Pericardium fibroblast (primary cell): ENCODE measurements at places on chromosomes 3 and 15. TPM values are rescaled to one million over a fixed set of nuclear protein-coding genes. Genes with fewer than 3 reads are reported as not detected.

GOLGA6L7 gene
- total RNA-seq, result not detected in 2 replicates

ROPN1 gene
- total RNA-seq, result not detected in 2 replicates

ALDH1L1 gene
- 4.9 and 12.6 TPM in 2 replicates for total RNA-seq

ACAA1 gene
- total RNA-seq, result 33.1 and 42.8 TPM in 2 replicates

RAP2B gene
- total RNA-seq, result 10.7 and 22.1 TPM in 2 replicates

TMEM158 gene
- 27.5 and 39.8 TPM in 2 replicates for total RNA-seq

DNAJB8 gene
- not detected in 2 replicates for total RNA-seq

HTR3E gene
- not detected in 2 replicates for total RNA-seq

SI gene
- total RNA-seq, result not detected in 2 replicates

GABRB3 gene
- total RNA-seq, result 0.09 and 1.3 TPM in 2 replicates
